Activated naive CD4-positive, alpha-beta T cell treated with anti-CD3 and anti-CD28 coated beads, Interleukin-2, amount 50 U/mL, for 72 hours (primary cell): ENCODE measurements at places on chromosomes 6 and 20.

DNA sequence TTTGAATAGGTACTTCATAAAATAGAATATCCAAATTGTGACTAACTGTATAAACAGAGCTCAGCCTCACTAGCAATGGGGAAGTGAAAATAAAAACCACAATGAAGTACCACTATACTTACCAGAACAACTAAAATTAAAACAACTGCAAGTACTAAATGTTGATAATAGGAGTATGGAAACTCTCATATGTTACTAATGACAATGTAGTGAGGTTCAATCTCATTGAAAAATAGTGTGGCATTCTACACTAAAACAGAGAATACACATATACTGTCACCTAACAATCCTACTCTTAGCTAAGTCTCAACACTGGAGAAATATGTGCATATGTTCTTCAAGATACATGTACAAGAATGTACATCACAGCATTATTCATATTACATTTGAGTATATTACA, 132.0 kb upstream of the CARMIL1 start:
- DNase-seq = no peak

- no peak for DNase-seq
Observed at GRCh38 chr20:16263582-16263981, 309.7 kb downstream of the KIF16B start.

- no peak for DNase-seq
Observed at GRCh38 chr20:43178080-43178479, 11.6 kb downstream of the PTPRT start.

DNA sequence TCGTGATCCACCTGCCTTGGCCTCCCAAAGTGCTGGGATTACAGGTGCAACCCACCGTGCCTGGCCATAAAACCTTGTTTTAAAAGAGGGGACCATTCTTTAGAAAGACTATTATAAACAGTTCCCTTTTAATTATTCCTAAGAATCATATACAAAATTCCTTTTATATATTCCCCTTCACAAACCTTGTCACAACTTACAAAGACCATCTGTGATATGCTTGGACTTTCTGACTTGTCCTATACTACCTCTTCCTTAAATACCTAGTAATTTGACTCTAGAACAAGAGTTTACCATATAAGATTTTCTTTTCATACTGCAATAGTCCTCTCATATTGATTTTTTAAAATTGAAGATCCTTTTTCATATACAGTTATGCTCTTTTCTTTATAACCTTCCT, 135.8 kb upstream of the PRSS16 start:
- DNase-seq = no peak

GRCh38 chr6:110629153-110629552, 152.7 kb upstream of the SLC22A16 start:
- no peak for DNase-seq
